Astrocyte of the spinal cord (primary cell): ENCODE measurements at places on chromosomes 11 and 22.
A peak's percentile ranks its signal among the peaks of the same experiment; 100 is the strongest.

DNA sequence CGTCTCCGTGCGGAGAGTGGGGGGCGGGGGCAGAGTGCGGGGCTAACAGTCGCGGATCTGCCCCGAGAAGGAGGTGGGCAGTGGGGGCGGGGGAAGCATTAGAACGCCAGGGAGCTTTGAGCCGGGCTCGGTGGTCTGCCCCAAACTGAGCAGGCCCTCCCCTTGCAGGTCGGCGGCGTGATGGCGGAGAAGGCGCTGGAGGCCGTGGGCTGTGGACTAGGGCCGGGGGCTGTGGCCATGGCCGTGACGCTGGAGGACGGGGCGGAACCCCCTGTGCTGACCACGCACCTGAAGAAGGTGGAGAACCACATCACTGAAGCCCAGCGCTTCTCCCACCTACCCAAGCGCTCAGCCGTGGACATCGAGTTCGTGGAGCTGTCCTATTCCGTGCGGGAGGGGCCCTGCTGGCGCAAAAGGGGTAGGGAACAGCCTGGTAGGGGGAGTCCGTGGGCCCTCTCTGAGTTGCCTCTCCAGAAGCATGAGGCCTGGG, 979 bp downstream of the ABCG4 start:
- no peak for DNase-seq

GRCh38 chr22:39554151-39554550, 16.4 kb upstream of the CACNA1I start:
- DNase-seq: no peak

- DNase-seq: no peak
Measured at GRCh38 chr22:23828800-23829680, 9.8 kb downstream of the DERL3 start.

DNA sequence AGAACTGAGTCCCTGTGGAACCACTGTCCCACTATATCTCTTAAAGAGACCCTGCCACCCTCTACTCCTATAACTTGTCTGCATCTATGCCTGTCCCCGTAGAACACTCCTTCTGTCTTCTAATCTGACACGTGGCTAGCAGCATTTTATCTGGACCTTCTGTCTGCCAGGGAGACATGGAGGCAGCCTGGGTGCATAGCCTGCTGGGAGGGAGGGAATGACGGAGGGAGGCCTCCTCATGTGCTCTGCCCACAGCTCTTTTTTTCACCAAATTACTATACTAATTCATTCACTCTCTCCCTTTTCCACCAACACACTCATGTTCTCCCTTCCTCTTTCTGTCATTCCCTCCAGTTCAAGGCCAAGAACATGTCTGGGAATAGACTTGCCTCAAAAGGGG, 7.6 kb upstream of the THRSP start:
- no peak for DNase-seq

- DNase-seq: no peak
Measured at GRCh38 chr22:35872451-35872850, 154.8 kb downstream of the APOL5 start.

DNA sequence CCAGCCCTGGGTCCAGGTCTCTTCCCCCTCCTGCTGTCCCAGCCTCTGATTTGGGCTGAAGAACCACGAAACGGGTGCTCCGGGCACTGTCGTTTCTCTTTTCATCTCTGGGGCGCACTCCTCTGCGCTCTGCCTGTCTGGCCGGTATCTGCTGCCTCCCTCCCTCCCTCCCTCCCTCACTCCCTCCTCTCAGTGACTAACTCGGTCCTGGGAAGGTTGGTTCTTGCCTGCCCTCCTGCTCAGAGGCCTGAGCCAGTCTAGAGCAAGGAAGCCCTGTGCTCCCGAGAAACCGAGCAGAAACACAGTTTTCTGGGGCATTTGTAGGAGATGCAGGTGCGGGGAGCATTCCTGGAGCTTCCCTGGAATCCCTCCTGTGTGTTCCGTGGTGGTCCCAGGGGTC, 1235.2 kb downstream of the BRD1 start:
- no peak for DNase-seq

GRCh38 chr11:124402326-124402922, 3.6 kb upstream of the OR8B3 start:
- peak; percentile 88 for DNase-seq

DNA sequence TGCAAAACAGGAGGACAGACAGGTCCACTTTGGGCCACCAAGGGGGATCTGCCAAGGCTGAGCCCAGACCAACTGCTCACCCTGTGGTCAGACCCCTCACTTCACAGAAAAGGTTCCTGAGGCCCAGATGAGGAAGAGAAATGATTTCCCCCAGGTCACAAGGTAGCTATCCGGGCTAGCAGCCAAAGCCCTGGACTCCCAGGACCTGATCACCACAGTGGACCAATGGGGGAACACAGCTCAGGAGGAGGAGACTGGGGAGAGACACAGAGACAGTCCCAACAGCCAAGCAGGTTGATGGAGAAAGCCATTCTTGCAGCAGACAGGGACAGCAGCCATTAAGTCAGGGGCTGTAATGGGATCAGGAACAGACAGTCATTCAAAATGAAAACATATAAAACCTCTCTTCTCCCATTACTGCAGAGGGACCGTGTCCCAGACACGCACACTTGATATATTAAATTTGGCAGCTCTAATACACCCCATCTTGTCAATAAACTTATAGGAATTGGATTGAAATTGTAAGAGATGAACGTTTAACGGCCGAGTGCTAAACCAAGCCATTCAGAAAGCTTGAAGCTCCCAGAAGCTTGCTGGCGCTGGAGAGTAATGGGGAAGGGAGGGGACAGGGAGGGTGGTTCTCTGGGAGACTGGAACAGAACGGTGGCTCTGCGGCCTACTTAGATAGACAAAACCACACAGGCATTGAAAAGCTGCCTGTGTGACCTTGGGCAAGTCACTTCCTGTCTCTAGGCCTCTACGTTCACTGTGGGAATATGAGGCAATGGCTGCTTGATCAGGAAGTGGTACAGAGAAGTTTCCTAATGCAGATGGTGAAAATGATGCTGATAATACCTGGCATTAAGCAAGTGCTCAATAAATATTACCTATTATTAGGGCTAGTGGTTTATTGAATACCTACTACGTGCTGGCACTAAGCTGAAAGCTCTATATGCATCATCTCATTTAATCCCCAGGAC, 16.0 kb downstream of the ZMAT5 start:
- no peak for DNase-seq

GRCh38 chr11:63672936-63673539, 1.9 kb upstream of the ATL3 start:
- no peak for DNase-seq

DNA sequence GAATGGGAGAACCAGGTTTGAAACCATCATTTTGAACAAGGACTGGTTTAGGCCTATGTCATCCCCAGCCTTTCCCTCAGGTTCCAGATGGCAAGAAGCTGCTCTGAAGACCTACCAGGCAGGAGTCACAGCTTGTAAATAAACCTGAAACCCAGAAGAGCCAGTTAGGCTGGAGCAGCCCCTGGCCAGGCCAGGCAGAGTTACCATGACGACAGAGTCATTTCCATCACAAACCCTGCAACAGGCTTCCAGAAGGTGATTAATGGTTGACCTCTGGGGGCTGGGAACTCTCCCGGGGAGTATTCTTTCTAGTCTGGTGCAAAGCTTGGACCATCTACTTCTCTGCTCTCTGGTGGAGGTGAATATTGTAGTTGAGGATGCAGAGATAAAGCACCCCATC, 164.1 kb upstream of the NCAM1 start:
- DNase-seq: no peak

GRCh38 chr22:44576311-44577260, 78.6 kb upstream of the RTL6 start:
- no peak for DNase-seq

DNA sequence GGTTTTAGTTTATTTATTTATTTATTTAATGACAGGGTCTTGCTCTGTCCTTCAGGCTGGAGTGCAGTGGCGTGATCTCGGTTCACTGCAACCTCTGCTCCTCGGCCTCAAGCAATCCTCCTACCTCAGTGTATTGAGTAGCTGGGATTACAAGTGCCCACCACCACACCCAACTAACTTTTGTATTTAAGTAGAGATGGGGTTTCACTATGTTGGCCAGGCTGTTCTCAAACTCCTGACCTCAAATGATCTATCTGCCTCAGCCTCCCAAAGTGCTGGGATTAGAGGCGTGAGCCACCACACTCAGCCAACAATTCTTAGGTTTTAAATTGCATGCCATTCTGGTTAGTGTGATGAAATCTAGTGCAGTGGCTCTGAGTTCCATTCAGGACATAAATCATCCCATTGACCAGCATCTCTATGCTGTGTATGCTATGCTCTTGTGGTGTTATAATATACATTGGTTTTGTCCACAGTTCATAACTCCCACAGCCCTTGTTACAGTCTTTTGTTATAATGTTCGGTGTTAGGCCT, 28.5 kb downstream of the ZNF280B start:
- DNase-seq: peak; percentile 14

DNA sequence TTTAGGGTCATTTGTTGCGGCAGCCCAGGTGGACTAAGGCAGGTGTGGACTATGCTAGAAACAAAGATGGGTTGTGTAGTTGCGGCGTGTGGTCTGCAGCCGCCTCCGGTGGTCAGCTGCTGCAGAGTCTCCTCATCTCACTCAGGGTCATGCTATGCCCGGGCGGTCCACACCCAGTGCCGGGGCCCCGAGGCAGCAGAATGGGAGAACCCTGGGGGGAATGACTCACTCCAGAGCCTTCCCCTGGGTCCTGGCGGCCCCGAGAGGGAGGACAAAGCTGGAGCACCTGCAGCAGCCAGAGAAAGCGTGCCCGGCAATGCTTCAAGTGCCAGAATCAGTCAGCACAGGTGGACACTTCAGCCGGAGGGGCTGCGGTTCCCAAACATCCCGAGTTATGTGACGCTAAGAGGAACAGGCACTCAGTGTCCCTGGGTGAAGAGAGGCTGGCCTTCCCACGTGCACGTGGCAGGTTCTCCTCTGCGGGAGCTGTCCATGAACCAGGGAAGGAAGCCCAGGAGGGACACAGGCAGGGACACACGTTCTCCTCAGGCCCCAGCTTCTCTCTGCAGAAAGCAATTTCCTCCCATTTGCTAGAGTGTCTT, 289.6 kb upstream of the B3GAT1 start:
- DNase-seq: no peak

- no peak for DNase-seq
Measured at GRCh38 chr22:45230026-45230721, 10.5 kb downstream of the KIAA0930 start.

- DNase-seq: no peak
Measured at GRCh38 chr11:29641201-29641600, 375.6 kb downstream of the KCNA4 start.

DNA sequence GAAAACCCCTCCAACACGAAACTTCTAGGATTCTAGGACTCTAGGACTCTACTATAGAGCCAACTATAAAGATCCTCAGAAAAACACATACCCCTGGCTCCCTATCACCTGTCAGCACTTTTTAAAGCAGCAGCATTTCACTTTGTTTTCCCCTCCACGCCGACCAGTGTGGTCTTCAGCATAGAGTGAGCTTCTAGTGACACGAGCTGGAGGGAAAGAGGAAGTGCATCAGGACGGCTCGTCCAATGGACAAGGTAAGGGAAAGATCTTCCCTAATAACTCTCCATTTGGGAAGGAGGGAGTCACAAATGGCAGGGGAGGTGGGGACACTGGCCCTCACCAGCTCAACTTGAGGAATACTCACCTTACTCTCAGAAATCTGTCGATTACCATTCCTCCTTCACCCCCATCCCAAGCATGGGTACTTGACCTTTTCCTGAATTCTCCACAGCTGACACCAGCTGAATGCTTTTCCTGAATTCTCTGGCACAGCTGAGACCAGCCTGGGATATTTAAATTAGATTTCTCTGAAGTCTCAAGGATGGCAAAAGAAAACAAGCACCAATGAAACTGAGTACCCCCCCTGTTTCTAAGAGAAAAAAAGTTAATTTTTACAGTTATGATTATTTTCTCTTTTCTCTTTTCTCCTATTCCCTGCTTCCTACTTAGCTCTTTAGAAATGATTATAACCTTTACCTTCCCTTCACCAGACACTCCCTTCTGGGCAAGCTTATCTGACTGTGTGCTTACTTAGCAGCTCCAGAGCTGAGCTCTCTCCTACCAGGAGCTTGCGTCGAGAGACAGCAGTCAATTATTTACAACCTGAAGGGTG, 33.3 kb upstream of the NNMT start:
- DNase-seq: peak; percentile 65

- DNase-seq: no peak
Measured at GRCh38 chr11:75023446-75024067, 34.8 kb downstream of the NEU3 start.

DNA sequence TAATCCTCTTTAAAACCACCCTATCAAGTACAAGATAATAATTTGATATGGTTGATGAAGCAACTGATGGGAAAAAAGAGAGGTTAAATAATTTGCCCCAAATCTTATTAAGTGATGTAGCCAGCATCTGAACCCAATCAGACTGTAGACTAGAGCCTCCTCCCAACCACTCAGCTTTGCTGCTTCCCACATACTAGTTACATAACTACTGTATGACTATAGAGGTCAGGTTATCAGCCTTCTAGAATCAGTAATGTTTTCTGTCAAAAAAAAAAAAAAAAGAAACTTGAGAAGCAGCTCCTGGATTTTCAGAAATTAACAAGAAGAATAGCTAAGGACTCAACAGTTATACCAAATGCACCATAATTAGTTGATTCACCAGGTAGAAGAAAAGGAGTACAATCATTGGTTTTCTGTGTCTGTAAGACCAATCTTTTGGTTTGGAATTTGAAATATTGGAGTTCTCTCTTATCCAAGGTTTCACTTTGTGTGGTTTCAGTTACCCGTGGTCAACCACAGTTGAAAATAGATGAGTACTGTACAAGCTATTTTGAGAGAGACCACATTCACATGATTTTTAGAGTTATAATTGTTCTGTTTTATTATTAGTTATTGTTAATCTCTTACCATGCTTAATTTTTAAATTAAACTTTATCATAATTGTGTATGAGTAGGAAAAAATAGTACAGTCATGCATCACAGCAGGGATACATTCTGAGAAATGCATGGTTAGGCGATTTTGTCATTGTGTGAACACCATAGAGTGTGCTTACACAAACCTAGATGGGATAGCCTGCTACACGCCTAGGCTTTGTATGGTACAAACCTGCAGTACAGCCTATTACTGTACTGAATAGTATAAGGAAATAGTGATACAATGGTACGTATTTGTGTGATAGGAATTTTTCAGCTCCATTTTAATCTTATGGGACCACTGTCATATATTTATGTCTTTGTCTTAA, 72.2 kb downstream of the PDHX start:
- peak; percentile 79 for DNase-seq

- DNase-seq: peak; percentile 29
Measured at GRCh38 chr22:37045958-37046357, 5.6 kb upstream of the KCTD17 start.
